Daoy (cell line): ENCODE measurements at places on chromosomes 3 and 15.

DNA sequence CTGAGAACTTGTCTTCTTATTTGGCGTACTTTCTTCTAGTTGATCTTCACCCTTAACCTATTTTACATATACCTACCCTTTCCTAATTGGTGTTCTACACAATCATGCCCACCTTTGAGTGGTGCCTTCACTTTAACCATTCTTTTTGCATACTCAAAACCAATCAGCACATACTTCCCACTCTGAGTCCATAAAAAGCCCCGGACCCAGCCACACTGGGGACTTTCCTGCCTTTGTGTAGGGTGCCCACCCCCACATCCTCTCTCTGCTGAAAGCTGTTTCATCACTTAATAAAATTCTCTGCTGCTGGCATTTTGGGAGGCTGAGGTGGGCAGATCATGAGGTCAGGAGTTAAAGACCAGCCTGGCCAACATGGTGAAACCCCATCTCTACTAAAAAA lies 15.9 kb upstream of the CHST2 start:
- DNase-seq = no peak

GRCh38 chr3:39166932-39167532 lies 13.6 kb upstream of the CSRNP1 start:
- DNase-seq = peak; percentile 33

DNA sequence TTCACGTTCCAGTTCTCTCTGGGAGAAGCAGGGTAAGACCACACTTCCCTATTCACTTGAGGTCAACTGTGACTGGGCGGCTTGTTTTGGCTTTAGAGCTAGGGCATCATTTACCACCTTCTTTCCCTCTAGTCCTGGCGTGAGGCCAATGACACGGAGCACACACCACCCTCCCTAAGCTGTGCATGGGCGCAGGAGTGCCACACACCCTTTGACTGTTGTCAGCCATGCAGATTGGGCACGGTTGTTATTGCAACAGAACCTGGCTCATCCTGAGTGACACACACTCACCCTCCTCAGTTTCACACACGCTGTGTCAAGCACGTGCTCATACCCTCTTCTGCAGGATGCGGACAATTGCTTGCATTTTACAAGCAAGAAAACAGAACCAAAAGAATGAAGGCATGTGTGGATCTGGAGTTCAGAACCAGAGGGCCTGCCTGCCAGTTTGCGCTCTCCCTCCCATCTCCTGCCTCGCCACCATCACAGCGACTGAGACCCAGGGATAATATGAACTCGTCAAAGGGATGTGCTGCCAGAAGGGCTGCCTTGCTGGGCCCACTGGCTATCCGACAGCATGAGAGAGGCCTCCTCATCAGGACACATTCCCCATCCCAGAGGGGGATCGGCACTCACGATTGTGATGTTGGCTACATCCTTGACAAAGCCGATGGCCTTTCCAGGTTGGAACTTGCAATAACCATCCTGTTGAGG lies 17.6 kb downstream of the CTSH start:
- DNase-seq = no peak

- DNase-seq = no peak
These were observed 583.6 kb downstream of the AGBL1 start for GRCh38 chr15:86663304-86663703.

DNA sequence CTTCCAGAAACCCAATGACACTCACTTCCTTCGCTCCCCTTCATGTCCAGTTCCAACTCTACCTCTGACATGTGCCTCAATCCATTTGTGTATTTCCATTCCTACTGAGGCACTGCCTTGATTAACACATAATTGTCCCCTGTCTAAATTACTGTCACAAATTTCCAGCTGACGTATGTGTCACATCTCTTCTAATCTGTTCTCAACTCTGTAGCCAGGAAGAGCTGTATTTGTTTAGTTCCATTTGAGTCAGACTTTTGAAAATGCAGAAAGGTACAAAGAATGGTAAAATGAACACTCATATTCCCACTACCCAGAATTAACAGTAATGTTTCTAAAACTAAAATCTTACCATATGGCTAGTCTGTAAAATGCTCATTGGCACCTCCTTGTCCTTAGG lies 299.0 kb upstream of the GADL1 start:
- no peak for DNase-seq

DNA sequence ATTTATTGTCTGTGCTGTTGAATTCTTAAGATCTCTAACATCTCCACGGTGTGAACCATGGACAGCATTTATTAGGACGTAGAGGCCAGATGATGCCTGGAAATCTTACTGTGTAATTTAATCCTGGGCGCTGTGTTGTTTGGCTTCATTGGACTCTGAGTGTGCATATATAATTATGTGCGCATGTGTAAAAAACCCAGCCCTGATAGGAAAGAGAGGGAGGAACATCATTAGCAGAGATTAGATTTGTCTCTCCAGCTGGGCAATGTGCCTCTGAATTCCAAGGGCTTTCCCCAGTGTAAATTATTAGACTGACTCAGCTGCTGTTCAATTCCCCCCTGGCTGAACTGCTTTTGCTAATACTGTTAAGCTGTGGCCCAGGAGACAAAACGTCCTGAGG lies 39.6 kb downstream of the MAP3K13 start:
- DNase-seq = peak; percentile 34

DNA sequence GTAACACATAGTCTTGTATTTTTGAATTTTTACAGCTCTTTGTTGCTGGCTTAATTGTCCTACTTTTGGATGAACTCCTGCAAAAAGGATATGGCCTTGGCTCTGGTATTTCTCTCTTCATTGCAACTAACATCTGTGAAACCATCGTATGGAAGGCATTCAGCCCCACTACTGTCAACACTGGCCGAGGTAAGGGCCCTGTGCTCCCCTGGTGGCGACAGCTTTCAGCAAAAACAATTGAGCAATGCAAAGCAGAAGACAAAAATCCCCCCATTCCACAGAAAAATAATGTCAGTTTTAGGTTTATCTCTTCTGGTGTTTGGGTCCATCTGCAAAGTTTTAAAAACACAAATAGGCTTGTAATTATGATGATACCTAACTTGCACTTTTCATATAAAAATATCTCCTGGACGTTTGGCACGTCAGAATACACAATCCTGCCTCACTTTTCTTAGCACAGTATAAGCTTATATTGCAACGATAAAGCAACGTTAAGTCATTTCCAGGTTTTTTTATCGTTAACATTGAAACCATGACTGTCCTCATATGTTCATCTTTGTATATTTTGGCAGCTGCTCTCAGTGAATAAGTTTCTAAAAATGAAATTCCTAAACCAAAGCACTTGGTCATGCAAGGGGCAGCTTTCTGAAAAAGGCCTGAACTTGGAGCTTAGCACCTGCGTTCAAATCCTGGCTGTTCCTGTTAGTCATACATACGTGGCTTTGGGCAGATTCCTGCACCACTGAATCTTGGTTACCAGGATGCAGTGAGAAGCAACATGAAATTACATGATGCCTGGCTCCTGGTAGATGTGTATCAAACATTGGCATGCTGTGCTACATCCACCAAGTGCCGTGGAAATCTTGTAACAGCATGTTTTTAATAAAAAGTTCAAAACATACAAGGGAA lies 8.5 kb downstream of the SEC61A1 start:
- peak; percentile 64 for DNase-seq

GRCh38 chr15:39919748-39920509 lies at the start of gene GPR176:
GPR176 (minus strand) TSS chr15:39920266; CDS start chr15:39920026, 240 bp downstream.
- peak; percentile 84 for DNase-seq

- no peak for DNase-seq
These were observed 10.1 kb upstream of the P2RY12 start for GRCh38 chr3:151394611-151395010.

DNA sequence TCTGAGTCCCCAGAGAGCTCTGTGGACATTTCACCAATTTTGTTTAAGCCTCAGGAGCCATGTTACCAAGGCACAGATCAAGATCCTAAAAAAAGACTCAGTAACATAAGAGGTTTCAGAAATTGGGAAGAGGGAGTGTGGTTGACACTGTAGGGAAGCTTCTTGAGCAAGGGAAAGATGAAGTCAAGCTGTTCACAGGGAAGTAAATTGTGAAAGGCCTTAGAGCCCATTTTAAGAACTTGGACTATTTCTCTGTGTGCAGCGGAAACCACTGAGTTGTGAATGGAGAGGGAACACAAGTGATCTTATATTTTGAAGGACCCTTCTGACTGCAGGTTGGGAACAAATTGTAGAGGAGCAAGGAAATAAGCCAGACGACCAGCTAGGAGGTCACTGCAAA lies 18.7 kb downstream of the BCL2A1 start:
- no peak for DNase-seq

GRCh38 chr3:35223632-35224394 lies 415.5 kb upstream of the ARPP21 start:
- DNase-seq = no peak

- no peak for DNase-seq
These were observed 451 bp downstream of the CCR5AS start for GRCh38 chr3:46406443-46406787.

DNA sequence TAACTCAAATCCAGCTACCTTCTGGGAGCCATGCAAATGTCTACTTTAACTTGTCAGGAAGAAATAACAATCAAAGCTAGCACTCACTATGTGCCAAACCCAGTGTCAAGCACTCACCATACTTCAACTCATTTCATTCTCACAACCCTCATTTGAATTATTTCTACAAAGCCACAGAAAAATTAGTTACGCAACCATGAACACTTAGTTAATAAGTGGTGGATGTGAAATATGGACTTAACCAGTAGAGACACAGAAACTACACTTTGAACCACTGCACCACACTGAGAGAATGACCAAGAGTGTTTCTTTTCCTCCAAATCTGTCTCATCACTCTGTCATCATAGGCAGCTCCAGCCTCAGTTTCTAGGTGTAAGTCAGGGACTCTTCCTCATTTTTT lies 91.0 kb upstream of the MBNL1 start:
- DNase-seq = no peak

- DNase-seq = no peak
These were observed 644.5 kb upstream of the GRM7 start for GRCh38 chr3:6216135-6217026.

DNA sequence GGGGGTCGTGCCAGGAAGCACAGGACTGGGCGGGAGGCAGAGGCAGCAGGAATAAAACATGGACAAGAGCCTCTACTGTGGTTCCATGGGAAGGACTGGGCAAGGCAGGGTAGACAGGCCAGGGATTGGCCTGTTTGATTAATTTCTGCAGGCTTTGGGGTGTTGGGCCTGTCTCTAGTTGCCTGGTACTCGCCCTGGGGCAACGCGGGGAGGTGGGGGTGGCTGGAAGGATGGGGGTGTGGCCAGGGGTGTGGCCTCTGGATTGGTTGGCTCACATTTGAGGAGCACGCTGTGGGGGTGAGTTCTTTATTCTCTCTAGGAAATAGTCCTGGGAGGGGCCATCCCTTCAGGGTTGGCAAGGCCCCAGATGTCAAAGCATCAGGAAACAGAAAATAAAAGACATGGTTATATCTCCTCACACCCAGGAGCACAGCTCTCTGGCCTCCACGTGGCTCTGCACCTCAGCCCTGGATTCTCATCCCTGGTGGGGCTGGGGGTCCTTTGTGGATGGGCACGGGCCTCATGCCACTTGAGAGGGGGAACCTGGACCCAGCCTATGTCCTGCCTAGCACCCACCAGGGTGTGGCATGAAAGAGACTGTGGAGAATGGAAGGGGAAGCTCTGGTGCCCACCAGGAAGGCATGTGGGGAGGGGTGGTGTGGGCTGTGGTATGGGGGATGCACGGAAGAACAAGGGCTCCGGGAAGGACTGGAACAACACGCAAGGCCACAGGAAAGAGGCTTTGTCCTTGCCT lies 223.0 kb upstream of the LYSMD4 start:
- DNase-seq = no peak

GRCh38 chr15:66858423-66859207 lies 156.6 kb downstream of the SMAD6 start:
- no peak for DNase-seq

GRCh38 chr15:47213883-47214282 lies 503.4 kb upstream of the SEMA6D start:
- DNase-seq = no peak

GRCh38 chr3:64464955-64465354 lies 222.8 kb downstream of the ADAMTS9 start:
- no peak for DNase-seq

DNA sequence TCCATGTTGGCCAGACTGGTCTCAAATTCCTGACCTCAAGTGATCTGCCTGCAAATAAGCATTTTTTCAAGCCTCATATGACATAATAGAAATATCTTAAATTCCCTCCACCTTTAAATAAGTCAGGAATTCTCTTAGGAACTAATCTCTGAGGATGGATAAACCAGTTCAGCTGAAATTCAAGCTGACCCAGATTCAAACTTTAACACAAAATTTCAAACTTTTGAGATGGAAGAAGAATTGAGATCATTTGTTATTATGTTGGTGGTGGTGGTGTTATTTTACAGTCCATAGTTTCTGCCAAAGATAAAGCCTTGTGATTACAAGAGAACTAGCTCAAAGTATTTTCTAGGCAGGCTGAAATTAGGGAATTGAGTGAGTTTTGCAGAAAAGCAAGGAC lies 85.5 kb downstream of the SSR3 start:
- DNase-seq = no peak

- DNase-seq = peak; percentile 40
These were observed 9.7 kb downstream of the TRPM7 start for GRCh38 chr15:50676799-50677483.

DNA sequence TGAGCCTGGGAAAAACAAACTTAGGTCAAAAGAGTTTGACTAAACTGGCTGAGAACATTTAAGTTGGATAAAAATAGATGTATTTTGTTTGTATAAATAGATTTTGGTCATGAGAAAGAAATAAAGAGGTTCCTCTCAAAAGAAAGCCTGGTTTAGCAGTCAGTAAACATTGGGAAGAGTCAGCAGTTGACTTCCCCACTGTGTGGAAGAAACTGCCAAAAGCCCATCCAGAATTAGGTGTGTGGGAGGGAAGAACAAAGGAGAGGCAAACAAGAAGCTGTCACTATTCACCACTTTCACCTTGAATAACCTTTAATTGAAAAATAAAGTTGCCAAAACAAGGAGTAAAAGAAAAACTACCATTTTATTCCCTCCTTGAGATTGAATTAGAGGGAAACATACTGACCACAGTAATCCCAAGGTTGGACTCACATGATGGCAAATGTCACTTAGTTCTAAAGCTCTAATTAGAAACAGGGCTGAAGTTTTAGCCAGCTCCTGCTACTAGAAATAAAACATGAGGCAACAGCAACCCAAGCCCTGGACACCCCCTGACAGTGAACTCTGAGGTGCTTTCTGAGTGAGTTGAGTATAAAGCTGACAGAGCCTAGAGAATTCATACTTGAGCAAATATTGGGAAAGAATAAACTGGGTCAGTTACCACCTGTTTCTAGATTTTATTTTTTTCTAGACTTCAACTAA lies 139.3 kb downstream of the SERPINI1 start:
- no peak for DNase-seq

GRCh38 chr3:142608631-142609030 lies 12.4 kb downstream of the PLS1 start:
- no peak for DNase-seq

DNA sequence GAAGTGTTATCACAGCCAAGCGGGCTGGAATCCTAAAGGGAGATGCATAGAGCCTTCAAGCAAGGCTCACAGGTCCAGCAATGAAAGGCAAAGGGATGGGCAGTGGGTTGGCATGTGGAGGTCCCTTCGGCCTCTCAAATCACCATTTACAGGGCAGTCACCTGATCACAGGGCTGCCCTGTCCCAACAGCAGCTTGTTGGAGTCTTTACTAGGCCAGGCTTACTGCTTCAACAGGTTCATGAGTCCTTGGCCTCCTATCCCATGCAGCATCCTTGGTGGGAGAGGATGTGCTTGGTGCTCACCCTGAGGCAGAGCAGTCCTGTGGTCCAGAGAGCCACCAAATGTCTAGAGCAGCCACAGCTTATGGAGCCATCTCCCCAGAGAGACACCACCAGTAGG lies 24.2 kb upstream of the SKOR1 start:
- DNase-seq = no peak
